Activated CD8-positive, alpha-beta memory T cell treated with anti-CD3 and anti-CD28 coated beads for 24 hours (primary cell): ENCODE measurements at places on chromosomes 1 and 21.
A peak's percentile ranks its signal among the peaks of the same experiment; 100 is the strongest.

- no peak for DNase-seq
Measured at GRCh38 chr1:50488876-50489275, 65.6 kb upstream of the DMRTA2 start.

DNA sequence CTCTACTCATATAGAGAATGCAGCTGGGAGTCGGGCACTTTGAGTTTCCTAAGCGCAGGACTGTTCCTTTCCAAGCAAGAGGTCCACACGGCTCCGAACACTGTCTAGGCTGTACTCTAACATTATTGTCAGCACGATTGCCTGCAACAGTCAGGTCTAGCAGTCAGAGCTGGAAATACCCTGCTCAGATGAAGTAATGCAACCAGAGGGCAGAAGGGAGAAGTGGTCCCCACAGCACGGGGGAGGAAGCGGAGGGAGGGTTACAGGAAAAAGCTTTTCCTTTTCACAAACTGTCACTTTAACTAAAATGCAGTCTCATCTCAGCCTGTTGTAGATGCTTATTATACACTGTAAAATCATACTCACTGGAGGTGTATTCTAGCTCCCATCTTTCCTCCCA is 98.9 kb upstream of the SLC44A3 start:
- DNase-seq, result no peak

- no peak for DNase-seq
Measured at GRCh38 chr1:206829282-206829681, 36.1 kb upstream of the IL20 start.

GRCh38 chr1:228793032-228793431 is 57.8 kb downstream of the RHOU start:
- no peak for DNase-seq

DNA sequence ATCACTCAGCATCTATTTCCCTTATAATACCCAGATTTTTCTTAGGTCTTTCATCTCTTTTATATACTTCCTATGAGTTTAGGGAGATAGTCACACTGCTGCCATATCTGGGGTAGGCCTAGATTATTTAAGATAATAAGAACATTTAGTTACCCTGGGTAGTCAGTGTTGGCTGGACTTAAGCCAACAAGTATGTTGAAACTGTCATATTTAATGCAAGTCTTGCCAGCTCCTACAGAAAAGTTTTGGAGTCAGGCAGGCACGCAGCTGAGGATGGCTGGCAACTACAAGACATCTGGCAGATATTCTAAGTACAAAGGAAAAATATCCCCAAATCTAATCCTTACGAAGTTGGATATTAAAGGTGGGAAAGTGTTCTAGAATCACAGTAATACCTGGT is 19.2 kb upstream of the DEPDC1 start:
- no peak for DNase-seq

GRCh38 chr21:44650265-44650972 is 4.0 kb downstream of the KRTAP12-4 start:
- DNase-seq, result no peak

- no peak for DNase-seq
Measured at GRCh38 chr1:59999006-59999405, 72.4 kb upstream of the CYP2J2 start.

DNA sequence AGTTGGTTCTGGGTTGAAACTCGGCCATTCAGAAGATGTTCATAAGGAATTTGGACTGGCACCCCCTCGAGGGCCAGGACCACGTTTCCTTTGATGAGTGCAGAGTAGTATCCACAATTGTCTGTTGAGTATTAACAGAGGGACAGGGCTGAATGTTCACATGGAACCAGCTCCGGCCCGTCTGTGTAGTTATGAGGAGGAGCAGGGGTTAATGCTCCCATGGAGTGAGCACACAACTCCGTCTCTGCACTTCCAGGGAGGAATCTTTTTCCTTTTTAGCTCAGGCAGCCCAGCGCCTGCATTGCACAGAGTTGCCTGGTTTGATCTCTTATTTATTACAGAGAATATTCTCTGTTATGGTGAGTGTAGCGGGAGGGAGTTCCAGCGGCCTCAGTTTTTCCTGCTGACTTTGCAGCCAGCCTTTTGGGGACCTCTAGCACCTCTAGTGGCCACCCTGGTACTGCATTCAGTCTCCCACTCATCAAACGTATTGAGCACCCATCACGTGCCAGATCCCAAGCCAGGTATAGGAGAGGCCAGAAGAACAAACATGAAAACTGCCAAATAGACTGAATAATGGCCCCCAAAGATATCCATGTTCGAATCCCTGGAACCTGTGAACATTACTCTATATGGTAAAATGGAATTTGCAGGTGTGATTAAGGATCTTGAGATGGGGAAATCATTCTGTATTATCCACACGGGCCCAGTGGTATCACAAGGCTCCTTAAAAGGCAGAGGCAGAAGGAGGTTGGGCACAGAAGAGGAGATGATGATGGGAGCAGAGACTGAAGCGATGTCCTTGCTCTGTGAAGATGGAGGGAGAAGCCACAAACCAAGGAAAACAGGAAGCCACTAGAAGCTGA is 167.7 kb upstream of the CSF3R start:
- DNase-seq, result peak; percentile 83

- DNase-seq, result no peak
Measured at GRCh38 chr1:115412733-115413132, 74.7 kb upstream of the NGF start.

GRCh38 chr1:1291023-1291528 is 10.8 kb downstream of the SCNN1D start:
- DNase-seq, result no peak

- no peak for DNase-seq
Measured at GRCh38 chr1:154808261-154808908, 61.7 kb downstream of the KCNN3 start.

GRCh38 chr21:15775981-15776380 is 46.2 kb downstream of the USP25 start:
- no peak for DNase-seq

DNA sequence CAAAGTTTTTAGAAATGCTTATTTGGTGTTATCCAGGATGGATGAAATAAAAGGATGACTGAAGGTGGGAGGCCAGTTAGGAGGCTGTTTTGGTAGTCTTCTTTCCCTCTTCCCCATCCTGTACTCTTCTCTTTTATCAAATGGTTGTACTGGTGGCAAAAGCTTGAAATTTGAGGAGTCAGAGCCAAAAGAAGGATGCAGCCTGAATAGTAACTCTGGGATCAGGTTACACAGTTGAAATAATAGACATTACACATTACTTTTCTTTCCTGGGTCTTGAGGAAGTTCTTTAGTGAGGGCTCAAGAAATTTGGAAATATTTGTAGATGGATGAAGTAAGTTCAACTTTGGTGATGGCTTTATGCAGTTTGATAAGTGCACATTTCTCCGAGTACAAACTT is 108.6 kb downstream of the GPR52 start:
- DNase-seq, result no peak

GRCh38 chr1:100122177-100122576 is 10.6 kb downstream of the SASS6 start:
- no peak for DNase-seq

GRCh38 chr1:247210376-247211117 is 38.7 kb upstream of the ZNF124 start:
- peak; percentile 97 for DNase-seq
